ENCODE measurements at places on chromosomes 13 and 19.

DNA sequence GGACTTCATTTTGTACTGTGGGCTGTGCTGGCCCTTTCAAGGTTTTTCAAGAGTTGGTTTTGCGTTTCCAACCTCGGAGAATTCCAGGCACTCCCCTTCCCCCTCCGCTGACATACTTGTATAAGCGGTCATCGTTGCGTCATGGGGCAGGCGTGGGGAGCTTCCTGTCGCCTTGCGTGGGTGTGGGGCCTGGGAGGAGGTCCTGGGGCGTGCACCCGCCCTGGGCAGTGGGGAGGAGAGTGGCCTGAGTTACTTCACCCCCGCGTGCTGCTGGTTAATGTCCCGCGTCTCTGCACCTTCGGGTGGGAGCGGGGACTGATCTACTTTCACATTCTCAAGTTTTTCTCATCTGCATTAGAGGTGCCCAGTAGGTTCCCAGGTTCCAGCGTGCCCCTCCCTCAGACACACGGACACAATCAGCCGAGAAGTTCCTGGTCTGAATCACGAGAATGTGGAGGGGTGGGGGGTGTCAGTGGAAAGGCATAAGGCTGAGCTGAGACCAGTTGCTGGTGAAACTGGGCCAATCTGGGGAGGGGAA, 4.1 kb downstream of the IER2 start:
- DNase-seq, result peak; percentile 94

DNA sequence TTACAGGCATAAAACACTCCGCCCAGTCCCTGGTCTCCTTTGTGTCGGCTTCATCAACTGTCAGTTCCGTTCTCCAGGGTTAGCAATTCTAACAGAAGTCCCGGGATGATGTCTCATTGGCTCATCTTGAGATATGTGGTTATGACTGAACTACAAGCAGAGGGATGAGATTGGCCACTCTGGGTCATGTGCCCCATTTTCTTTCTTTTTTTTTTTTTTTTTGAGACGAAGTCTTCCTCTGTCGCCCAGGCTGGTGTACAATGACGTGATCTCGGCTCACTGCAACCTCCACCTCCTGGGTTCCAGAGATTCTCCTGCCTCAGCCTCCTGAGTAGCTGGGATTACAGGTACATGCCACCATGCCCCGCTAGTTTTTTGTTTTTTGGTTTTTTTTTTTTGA, 95.4 kb upstream of the MRI1 start:
- no peak for DNase-seq

DNA sequence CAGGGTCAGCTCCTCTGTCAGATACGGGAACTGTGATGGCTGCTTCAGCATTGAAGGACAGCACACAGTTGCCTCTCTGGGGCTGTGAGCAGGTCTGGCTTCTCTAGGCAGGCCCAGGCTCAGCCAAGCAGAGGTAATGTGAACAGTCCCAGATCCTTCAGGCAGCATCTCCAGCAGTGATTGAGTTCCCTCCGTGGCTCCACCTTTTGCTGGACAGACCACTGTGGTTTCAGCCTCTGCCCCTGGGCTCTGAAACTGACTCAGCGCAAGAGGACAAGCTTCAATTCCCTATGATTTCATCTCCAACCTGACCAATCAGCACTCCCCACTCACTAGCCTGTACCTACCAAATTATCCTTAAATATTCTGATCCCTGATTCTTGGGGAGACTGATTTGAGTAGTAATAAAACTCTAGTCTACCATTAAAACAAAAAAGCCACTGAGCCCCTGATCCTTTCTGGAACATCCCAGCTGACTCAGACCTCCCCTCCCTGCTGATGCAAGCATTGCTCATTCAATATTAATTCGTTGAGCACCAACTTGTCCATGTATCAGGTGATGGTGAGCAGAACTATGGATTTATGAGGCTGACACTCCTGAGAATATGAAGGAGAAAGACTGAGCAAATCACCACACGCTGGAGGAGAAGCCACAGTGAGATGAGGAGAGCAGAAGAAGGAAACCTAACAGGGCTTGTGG, 16.7 kb downstream of the GSX1 start:
- peak; percentile 12 for DNase-seq

DNA sequence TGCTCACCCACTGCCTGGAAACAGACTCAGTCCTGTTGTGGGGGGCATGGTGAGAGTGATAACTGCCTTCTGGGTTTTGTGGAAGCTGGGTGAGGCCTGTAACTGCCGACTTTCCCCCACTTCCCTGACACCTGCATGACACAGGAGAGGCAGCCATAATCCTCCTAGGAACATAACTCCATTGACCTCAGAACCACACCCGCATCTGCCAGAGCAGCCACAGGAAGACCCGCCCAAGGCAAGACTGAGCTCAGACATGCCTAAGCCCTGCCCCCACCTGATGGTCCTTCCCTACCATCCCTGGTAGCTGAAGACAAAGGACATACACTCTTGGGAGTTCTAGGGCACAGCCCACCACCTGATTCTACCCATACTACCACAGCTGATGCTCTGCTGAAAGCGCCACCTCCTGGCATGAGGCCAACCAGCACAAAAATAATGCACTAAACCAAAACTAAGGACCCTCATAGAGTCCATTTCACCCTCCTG, 326.7 kb downstream of the RBM26 start:
- no peak for DNase-seq

GRCh38 chr13:91126806-91127205, 220.7 kb upstream of the MIR17HG start:
- DNase-seq, result peak; percentile 53

GRCh38 chr19:44748426-44749254, at the start of gene BCL3:
BCL3 (plus strand) TSS chr19:44748708; CDS start chr19:44748791, 83 bp downstream.
- peak; percentile 79 for DNase-seq

DNA sequence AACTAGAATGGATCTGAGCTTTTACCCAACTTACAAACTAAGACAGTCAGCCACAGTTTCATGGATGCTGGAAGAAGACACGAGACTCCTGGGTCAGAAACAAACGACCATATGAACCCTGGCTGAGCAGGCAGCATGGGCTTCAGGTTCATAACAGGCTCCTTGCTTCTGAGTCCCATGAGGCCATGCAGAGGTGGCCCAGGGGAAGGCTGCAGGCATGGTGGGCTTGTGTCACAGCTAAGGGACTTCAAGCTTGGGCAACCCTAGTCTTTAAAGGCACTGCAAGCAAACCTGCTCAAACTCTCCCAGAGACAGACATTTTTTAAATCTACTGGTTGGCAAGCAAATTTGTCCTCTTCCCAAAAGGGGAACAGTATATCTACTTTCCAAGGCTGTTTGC, 5.1 kb upstream of the ARHGEF7 start:
- no peak for DNase-seq

GRCh38 chr19:897442-898039, 4.3 kb downstream of the RNU6-9 start:
- no peak for DNase-seq

DNA sequence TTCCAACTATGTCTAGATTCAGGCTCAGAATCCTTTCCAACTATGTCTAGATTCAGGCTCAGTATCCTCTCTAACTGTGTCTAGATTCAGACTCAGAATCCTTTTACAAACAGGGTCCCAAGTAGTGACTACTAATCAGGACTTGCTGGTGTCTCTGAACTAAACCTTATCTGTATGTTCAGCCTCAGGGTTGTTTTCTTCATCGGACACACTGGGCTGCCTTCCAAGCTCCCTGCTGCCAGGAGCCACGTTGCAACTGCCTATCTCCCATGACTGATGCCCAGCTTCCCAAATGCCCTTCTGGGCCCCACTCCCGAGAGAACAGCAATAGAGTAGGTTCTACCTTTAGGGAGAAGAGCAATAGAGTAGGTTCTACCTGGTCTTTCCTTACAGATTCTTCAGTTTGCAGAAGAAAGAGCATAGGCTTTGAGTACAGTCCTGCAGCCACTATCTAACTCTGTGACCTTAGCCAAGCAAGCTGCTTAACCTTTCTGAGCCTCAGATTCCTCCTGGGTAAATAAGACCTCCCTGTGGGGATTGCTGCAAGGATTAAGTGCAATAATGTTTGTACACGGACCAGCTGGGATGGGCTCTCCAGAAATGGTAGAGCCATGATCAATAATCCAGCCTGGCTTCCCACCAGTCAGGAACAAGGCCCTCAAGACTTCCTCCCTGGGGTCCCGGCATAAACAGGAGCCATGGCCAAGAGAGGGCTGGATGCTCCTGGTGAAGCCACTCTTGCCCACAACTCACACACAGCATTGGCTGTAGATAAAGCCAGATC, 61.5 kb downstream of the ZIC5 start:
- no peak for DNase-seq
